ENCODE measurements at places on chromosomes 12 and 14. TPM values are rescaled to one million over a fixed set of nuclear protein-coding genes. Genes with fewer than 3 reads are reported as not detected.

- no peak overlapping the region for H3K27ac ChIP-seq
- H3K27me3 ChIP-seq, result no peaks in the 10 kb centered on the region
- no peak overlapping the region for H3K4me3 ChIP-seq
- no peak for DNase-seq
- no peaks in the 10 kb centered on the region for H3K4me1 ChIP-seq
- H3K36me3 ChIP-seq, result no peaks in the 10 kb centered on the region
These were observed 616.4 kb downstream of the MED13L start for GRCh38 chr12:115661112-115661511.

DNA sequence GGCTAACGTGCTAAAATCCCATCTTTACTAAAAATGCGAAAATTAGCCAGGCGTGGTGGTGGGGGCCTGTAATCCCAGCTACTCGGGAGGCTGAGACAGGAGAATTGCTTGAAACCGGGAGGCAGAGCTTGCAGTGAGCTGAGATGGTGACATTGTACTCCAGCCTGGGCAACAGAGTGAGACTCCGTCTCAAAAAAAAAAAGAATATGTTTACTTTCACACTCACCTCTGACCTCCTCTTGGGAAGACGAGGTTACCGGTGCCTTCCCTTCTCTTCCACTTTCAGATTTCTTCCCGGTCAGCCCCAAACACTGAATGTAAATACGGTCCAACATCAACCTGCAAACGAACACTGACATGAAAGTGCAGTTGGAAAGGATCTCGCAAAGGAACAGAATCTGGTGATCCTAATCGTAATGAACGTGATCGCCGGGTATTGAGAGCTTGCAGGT lies 31.8 kb upstream of the PPP1R13B start:
- DNase-seq, result no peak
- no peak overlapping the region for H3K27ac ChIP-seq
- no peak overlapping the region for H3K4me3 ChIP-seq

DNA sequence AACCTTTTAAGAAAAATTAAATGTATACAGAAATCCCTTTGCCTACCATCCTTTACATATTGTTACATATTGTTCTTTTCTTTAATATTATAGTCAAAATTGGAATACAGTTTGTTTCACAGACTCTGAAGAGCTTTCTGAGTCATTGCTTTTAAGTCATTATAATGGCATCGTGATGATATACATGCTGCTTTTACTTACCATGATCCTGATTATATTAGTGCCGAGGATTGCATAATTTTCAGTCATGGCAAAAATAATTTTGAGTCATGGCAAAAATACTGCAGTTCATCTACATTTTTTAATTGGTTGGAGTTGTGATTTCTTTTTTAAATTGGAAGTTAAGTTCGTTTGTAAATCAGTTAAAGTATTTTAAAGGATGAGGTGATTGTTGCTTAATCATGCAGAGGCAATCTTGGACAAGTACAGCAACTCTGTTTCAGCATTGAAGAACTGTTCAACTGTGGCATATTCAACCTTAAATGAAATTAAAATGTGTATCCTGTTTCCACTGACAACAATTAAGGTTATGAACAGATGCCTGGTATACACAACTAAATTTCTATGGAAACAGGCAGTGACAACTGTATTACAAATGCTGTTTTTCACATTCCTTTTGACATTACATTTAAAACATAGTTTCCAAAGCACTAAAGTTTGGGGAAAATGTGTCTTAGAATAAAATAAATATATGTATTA lies 142.3 kb downstream of the PCNX1 start:
- no peak overlapping the region for H3K27ac ChIP-seq
- DNase-seq, result no peak
- H3K36me3 ChIP-seq, result peaks cover 10% of the 10 kb centered on the region
- H3K4me3 ChIP-seq, result no peak overlapping the region
- no peaks in the 10 kb centered on the region for H3K27me3 ChIP-seq

DNA sequence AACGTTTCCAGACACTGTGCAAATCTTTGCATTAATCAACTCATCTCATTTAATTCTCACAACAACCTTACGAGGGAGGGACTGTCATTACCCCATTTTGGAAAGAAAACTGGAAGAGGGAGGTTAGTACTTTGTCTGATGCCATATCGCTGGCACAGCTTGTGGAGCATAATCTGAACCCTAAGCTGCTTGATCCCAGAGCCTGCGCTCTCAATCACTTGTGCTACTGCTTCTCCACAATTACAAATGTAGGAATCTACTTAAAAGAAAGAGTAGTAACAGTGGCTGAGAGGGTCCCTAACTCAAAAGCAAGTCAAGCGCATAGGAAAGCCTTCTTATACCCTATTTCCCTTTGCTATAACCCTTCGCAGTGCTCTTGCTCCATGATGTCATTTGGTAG lies 3.2 kb downstream of the EFS start:
- no peaks in the 10 kb centered on the region for H3K36me3 ChIP-seq
- no peak overlapping the region for H3K27ac ChIP-seq
- H3K4me3 ChIP-seq, result no peak overlapping the region
- no peaks in the 10 kb centered on the region for H3K4me1 ChIP-seq
- H3K27me3 ChIP-seq, result peaks cover 63% of the 10 kb centered on the region

GRCh38 chr14:74558655-74559054 lies 53.4 kb downstream of the LTBP2 start:
- H3K27ac ChIP-seq, result no peak overlapping the region
- no peak overlapping the region for H3K4me3 ChIP-seq
- 0 out of 2 replicates have a peak, but pooled peaks cover 3% of the 10 kb centered on the region for H3K36me3 ChIP-seq
- no peaks in the 10 kb centered on the region for H3K27me3 ChIP-seq

DNA sequence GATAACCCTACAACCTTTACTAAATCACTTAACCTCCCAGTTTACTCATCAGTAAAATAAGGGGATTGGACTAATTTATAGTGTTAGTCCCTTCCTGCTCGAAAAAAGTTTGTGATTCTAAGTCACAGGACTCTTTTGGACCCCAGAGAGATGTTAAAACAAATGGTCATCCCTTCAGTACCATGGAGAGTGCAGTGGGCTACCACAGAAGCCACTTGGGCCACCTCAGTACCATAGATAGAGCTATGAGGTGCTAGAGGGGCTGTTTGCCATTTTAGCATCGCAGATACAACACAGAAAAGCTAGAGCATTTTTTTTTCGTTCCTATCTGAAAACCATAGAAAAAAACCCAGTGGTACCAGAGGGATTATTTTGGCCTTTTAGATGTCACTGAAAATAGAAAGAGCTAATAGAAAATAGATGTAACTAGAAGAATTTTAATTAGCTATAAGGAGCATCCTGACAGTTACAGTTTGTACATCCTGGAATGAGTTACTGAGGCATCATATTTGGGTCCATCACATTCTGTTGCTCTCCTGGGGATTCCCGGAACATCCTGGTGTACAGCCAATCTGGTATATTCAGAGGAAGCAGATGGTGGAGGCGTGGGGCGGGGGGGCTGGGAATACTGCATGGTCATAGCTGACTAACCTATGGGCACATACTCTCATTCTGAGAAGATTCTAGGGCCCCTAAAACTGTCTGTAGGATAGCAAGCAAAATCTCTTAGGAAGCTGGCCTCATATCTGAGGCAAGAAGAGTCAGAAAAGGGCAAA lies 2.8 kb downstream of the ZNF219 start:
- peaks cover 11% of the 10 kb centered on the region for H3K4me1 ChIP-seq
- no peak overlapping the region for H3K27ac ChIP-seq
- H3K27me3 ChIP-seq, result no peaks in the 10 kb centered on the region
- no peak overlapping the region for H3K4me3 ChIP-seq
- H3K36me3 ChIP-seq, result no peaks in the 10 kb centered on the region
- no peak for DNase-seq

The SUOX gene
- 20.4 TPM for total RNA-seq

- no peaks in the 10 kb centered on the region for H3K27me3 ChIP-seq
- no peaks in the 10 kb centered on the region for H3K36me3 ChIP-seq
- no peak for DNase-seq
- no peak overlapping the region for H3K27ac ChIP-seq
These were observed 44.6 kb downstream of the GALNT4 start for GRCh38 chr12:89479982-89480381.

The DPY19L2 gene
- not detected for total RNA-seq
